ENCODE measurements at places on chromosomes 16 and 17.

DNA sequence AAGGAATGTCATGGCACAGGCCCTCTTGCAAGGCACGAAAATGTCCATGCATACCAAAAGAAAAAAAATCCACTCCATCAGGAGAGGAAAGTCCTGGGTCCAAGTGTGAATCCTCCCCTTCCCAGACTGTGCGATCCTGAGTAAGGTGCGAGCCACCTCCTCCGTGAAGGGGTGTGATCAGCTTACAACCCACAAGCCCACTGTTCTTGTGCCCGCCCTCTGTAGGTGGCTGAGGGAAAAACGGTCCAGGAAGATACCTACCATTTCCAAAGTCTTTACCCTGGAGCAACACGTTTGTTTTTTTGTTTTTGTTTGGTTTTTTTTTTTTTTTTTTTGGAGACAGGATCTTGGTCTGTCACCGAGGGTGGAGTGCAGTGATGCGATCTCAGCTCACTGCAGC, 116.5 kb downstream of the ZNF423 start:
- DNase-seq: no peak

- no peak for DNase-seq
Observed at GRCh38 chr16:89712274-89712781, 8.4 kb downstream of the VPS9D1 start.

- no peak for DNase-seq
Observed at GRCh38 chr16:85402910-85403692, 210.0 kb upstream of the GSE1 start.

- no peak for DNase-seq
Observed at GRCh38 chr17:29835435-29836351, 94.3 kb downstream of the SSH2 start.

DNA sequence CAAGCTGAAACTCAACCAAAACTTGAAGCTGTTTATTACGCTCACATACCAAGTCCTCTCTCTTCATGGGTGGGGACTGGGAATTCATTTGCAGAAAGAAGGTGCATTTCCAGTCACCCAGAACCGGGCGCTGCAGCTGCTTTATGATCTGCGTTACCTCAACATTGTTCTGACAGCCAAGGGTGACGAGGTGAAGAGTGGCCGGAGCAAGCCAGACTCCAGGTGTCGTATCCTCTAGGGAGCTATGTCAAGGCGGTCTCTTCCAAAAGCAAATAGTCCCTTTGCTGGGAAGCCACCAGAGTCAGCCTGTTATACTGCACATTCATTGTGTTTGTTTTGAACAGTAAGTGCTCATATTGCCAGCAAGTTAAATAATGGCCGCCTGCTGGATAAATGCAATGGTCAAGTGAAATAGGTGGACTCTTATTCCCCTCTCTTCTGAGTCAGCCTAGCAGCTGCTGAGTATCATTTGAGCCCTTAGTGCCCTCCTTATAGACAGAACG, 12.7 kb downstream of the COG1 start:
- DNase-seq: no peak

DNA sequence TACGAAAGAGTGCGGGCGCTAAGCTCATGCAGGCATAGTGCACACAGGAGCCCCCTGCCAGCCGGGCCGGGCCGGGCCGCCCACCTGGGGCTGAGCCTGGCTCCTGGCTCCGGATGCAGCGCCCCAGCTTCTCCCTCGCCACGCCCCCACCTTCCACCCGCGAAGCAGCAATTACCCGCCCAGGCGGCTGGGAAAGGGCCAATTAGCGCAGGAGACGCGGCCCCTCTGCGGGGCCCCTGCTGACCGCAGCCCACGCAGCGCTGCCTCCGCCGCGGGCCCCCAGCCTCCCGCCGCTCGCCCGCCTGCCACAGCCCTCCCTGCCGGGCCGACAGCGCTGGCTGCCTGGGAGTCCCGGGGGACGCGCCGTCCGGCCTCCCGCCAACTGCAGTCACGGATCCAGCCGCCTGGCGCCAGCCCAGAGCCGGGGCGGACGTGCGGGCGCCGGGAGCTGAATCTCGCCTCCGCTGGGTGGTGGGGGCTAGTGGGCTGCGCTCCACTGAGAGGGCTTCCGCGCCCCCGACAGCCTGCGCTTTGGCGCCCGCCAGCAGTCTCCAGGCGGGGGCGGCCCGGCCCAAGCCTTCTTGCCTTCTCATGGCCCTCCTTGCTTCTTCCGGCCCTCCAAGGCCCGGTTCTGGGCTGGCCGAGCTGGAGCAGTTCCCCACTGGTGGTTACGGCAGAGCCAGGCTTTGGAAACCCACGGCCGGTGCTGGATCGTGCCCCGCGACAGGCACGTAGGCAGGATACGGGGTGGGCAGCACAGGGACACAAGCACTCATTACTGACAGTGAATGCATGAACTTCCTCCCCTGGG, 14.9 kb upstream of the CBFB start:
- DNase-seq: no peak
